ENCODE measurements at places on chromosomes 2 and 18.

- peak; percentile 56 for DNase-seq
Measured at GRCh38 chr2:54897420-54898310, 152.6 kb downstream of the RTN4 start.

DNA sequence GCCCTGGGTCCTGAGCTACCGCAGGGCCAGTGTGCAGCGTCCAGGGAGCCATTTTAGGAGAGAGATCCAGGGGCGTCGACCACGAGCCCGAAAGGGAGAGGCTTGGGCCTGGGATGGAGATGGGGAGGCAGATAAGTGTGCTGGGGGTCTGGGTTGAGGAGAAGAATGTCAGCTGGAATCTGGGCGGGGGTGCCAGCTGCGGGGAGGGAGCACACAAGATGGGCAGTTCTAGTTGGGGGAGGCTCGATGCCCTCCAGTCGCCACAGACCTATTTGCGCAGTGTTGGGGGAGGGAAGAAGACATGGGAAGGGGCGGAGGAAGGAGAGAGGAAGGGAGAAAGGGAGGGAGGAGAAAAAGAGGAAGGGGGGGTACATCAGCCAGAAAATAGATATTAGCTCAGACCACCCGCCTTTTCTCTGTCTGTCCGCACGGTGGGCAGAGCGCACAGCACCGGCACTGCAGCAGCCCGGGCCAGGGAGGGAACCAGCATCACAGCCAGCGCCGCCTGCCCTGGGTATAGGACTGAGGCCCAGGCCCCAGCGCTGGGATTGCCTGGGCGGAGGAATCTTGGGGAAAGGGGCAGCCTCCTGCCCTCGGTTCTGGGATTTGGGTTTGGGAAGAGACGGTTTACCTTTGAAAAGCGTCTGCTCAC, 1.9 kb upstream of the HOXD11 start:
- no peak for DNase-seq

- DNase-seq: no peak
Measured at GRCh38 chr2:207483477-207483876, 46.3 kb upstream of the CREB1 start.

DNA sequence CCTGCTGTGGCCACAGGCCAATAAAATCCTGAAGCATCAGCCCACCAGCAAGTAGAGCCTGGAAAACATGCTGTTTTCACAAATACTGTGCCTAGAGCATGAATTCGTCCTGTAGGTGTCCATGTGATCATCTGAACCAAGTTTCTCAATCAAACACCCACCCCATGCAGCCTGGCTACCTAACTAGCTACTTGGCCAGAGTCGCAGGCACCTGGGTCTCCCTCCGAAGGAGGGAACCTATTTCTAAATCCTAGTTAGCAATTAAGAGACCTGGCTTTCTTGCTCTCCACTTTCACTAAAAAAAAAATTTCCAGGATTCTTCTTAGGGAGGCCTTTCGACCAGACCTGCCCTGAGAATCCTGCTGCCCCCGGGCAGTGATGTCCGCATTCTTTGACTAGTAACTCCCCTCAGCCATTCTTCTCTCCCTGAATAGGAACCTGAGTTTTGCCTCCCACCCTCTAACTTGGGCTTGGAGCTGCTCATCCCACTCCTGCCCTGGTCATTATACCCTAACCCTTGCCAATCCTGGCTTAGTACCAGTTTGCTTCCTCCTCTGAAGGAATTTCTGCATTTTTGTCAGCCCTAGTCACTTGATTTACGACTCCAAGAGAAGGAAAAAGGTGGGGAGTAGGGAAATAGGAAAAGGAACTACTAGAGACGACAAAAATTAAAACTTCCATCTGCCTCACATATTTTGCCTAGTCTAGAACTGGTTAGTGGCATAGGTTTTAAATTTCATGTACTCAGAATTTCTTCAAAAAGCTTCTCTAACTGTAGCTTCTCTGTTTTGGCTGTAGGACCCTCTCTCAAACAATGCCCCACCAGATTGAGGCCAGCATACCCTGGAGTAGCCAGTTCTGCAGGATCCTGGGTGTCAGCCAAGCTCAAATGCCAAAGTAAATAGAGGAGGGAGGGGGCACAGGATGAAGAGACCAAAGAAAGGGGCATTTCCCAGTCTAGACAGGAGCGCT, 25.4 kb upstream of the TANK start:
- DNase-seq: no peak

DNA sequence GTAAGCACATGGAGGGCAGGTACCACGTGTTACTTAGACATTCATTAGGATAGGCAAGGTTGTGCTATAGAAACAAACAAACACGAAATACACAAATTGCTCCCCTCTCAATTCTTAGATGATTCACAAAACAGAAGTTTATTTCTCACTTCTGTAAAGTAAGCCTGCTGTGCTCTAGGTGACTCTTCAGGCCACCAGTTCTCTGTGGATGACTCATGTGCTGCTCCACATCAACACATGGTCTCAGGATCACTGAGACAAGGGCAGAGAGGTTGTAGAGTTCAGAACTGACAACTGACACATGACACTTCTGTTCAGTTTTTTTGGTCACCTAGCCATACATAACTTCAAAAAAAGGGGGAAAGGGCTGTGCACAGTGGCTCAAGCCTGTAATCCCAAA, 70.6 kb downstream of the DAW1 start:
- no peak for DNase-seq
